Stomach (tissue), 19 donors: ENCODE measurements at places on chromosomes 16 and 17. TPM values are rescaled to one million over a fixed set of nuclear protein-coding genes. Genes with fewer than 3 reads are reported as not detected.

DNA sequence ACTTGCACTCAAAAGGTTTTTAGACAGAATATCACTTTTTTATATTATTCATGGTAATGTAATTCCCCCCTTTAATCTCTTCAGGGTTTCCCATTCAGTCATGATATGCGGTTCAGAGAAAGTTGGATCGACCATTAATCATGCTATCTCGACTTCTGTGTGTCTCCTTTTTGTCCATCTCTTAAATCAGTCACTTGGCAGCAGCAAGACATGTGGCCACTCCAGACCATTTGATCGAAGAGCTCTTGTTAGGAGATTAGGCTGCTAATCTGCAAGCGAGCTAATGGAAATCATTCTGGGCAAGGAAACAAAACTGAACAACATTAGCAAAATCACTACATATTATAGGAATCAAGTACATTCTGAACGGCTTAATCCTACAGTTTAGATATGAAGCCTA is 449.9 kb downstream of the WWOX start:
- H3K36me3 ChIP-seq, result no peaks in the 10 kb centered on the region
- DNase-seq, result no peak

The TUBB3 gene
- 0.29 TPM for total RNA-seq

DNA sequence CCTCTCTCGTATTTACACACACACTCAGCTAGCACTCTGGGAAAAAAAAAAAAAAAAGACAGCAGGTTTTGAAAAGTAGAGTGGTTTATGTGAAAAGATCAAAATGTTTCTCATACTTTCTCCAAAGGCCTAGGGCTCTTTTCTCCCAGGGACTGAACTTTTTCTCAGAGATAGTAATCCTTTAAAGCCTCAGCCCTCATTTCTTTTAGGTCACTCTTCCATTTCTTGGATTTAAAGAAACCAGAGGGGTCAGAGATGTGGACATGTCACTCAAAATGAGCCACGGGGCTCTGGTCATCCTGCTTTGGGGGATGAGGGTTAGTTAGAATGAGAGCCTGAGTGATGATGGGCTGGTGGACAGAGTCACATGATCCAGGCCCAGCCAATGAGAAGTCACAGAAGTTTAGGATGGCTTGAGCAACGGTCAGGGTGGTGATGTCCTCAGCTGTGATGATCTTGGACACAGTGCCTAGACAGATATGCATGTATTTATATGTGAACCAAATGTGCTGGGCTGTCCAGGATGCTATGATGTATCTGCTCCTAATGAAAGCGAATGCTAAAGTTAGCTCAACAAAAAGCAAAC is 33.7 kb upstream of the AXIN2 start:
- no peaks in the 10 kb centered on the region for H3K27me3 ChIP-seq
- H3K36me3 ChIP-seq, result no peaks in the 10 kb centered on the region
- no peak overlapping the region for H3K4me3 ChIP-seq
- no peak for DNase-seq

The SMIM36 gene
- not detected for total RNA-seq

DNA sequence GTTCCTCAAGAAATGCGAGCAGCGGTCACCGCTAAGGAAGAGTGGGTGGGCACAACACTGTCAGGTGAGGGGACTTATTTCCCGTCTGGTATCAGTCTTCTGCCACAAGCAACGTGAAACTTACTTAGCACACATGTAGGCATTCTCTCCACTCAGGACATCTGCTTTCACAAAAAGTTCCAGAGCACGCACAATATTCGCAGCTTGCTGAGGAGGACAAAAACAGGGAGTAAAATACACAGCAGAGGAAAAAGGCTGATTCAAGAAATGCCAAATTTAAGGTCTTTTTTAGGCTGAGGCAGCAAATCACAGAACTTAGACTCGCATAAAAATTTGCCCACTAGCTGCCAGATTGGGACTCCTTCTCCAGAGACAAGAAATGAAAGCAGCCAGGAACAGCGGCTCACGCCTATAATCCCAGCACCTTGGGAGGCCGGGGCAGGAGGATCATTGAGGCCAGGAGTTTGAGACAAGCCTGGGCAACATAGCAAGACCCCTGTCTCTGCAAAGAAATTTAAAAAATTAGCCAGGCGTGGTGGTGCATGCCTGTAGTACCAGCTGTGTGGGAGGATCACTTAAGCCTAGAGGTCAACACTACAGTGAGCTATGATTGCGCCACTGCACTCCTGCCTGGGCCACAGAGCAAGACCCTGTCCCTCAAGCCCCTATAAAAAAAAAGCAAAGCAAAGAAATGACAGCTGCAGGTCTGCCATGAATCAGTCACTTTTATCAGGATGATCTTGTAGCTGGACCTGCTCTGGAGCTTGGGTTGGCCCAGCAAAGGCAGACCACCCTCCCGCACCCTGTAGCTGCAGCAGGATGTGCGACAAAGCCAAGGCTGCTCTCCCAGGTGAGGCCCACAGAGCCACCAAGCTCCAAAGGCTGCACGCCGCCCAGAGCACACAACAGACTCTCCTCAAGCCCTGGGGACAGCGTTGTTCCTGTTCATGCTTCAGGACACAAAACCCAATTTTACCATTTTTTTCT is 20.5 kb downstream of the USP36 start:
- no peaks in the 10 kb centered on the region for H3K27me3 ChIP-seq
- H3K4me3 ChIP-seq, result no peak overlapping the region
- no peaks in the 10 kb centered on the region for H3K4me1 ChIP-seq
- no peak for DNase-seq

The MTMR4 gene
- 126 TPM for total RNA-seq

The ACAP1 gene
- total RNA-seq, result 8.3 TPM

The NAGS gene
- not detected for total RNA-seq

DNA sequence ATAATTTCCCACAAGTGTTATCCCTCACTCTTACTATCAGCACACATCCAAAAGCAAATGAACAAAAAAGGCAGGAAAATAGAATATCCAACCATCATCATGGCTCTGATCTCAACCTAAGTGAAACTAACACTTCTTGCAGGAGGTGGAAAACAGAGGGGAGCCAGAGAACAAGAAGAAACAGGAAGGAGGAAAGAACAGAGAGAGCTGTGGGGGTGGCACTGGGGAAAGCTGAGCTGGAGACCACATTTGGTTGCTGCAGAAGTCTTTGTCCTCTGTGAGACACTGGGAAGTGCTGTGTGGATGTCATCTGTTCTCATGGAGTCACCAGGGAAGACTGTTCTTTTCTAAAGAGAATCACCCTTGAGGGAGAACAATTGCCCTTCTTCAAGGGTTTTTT is 34.7 kb downstream of the GRB7 start:
- no peak overlapping the region for H3K4me3 ChIP-seq
- no peaks in the 10 kb centered on the region for H3K27me3 ChIP-seq
- no peaks in the 10 kb centered on the region for H3K4me1 ChIP-seq
- H3K27ac ChIP-seq, result peak overlapping the region; percentile 58
- no peak for DNase-seq

DNA sequence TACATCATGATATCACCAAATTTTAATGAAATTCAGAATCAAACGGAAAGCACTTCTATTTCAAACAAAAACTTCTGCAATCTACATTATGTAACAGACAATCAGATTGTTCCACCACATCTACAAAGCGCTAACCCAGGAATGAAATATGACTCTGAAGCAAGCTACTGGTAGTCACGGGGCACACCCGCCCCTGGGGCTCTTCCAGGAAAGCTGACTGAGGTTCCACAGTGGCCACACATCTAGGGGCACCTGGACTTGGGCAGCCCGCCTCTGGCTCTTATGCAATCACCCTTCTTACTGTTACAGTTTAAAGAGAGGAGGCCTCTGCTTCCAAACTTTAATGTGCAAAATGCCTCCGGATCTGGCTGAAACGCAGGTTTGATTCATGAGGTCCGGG is 27.5 kb downstream of the ZCCHC14 start:
- H3K27ac ChIP-seq, result peak overlapping the region; percentile 95
- H3K4me1 ChIP-seq, result peaks cover 70% of the 10 kb centered on the region
- peak overlapping the region; percentile 32 for H3K4me3 ChIP-seq
- H3K27me3 ChIP-seq, result no peaks in the 10 kb centered on the region
- peak; percentile 75 for DNase-seq

GRCh38 chr17:2238432-2239169 is 65.0 kb downstream of the SMG6 start:
- peak overlapping the region; percentile 78 for H3K27ac ChIP-seq
- H3K4me1 ChIP-seq, result peaks cover 17% of the 10 kb centered on the region
- no peak overlapping the region for H3K4me3 ChIP-seq
- peaks cover 38% of the 10 kb centered on the region for H3K36me3 ChIP-seq
- H3K27me3 ChIP-seq, result no peaks in the 10 kb centered on the region

DNA sequence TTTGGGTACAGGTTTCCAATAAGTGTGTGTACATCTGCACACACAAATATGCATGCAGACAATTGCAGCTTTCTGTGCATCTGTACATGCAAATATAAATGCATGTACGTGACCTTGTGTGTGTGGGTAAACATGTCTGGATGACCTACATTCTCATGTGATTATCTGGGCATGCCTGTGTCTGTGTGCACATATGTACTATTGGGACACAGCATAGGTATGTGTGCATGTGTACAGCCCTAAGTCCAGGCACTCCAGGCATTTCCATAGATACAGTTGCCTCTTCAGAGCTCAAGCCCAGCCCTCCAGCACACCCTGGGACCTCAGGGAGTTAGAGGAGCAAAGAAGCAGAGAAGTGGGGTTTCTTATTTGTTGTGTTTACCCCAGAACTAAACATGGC is 7.1 kb upstream of the GP2 start:
- H3K27me3 ChIP-seq, result no peaks in the 10 kb centered on the region
- H3K36me3 ChIP-seq, result no peaks in the 10 kb centered on the region
- H3K4me1 ChIP-seq, result no peaks in the 10 kb centered on the region
- H3K4me3 ChIP-seq, result no peak overlapping the region

GRCh38 chr17:80264205-80265075 is 3.8 kb downstream of the RNF213 start:
- peaks cover 45% of the 10 kb centered on the region for H3K36me3 ChIP-seq
- H3K4me1 ChIP-seq, result peaks cover 50% of the 10 kb centered on the region
- peak; percentile 37 for DNase-seq
- H3K4me3 ChIP-seq, result peak overlapping the region; percentile 84
- peak overlapping the region; percentile 99 for H3K27ac ChIP-seq

The KRT15 gene
- 1.6 TPM for total RNA-seq

GRCh38 chr16:51641191-51641765 is 490.2 kb upstream of the SALL1 start:
- H3K36me3 ChIP-seq, result no peaks in the 10 kb centered on the region
- no peak for DNase-seq
- no peaks in the 10 kb centered on the region for H3K4me1 ChIP-seq
- no peak overlapping the region for H3K27ac ChIP-seq

The PRKCB gene
- 10.6 TPM for total RNA-seq

GRCh38 chr17:27323538-27324215 is 29.8 kb downstream of the WSB1 start:
- no peaks in the 10 kb centered on the region for H3K27me3 ChIP-seq
- H3K4me3 ChIP-seq, result no peak overlapping the region
- DNase-seq, result peak; percentile 67
- H3K27ac ChIP-seq, result peak overlapping the region; percentile 35

The ELMO3 gene
- 133 TPM for total RNA-seq

The MT1M gene
- not detected for total RNA-seq

The TMIGD1 gene
- not detected for total RNA-seq

- H3K4me3 ChIP-seq, result no peak overlapping the region
- no peak for DNase-seq
- H3K27me3 ChIP-seq, result no peaks in the 10 kb centered on the region
Measured at GRCh38 chr16:73713251-73713650, 583.4 kb upstream of the PSMD7 start.
